ENCODE measurements at places on chromosomes 16 and 17. TPM values are rescaled to one million over a fixed set of nuclear protein-coding genes. Genes with fewer than 3 reads are reported as not detected.

GRCh38 chr16:50209546-50210265 is 56.6 kb downstream of the TENT4B start:
- H3K4me3 ChIP-seq: no peak overlapping the region
- no peaks in the 10 kb centered on the region for H3K36me3 ChIP-seq

GRCh38 chr17:737561-738113 is 5.2 kb downstream of the TLCD3A start:
- DNase-seq: no peak
- no peak overlapping the region for H3K4me3 ChIP-seq
- H3K27me3 ChIP-seq: no peaks in the 10 kb centered on the region
- H3K4me1 ChIP-seq: no peaks in the 10 kb centered on the region
- no peaks in the 10 kb centered on the region for H3K36me3 ChIP-seq

DNA sequence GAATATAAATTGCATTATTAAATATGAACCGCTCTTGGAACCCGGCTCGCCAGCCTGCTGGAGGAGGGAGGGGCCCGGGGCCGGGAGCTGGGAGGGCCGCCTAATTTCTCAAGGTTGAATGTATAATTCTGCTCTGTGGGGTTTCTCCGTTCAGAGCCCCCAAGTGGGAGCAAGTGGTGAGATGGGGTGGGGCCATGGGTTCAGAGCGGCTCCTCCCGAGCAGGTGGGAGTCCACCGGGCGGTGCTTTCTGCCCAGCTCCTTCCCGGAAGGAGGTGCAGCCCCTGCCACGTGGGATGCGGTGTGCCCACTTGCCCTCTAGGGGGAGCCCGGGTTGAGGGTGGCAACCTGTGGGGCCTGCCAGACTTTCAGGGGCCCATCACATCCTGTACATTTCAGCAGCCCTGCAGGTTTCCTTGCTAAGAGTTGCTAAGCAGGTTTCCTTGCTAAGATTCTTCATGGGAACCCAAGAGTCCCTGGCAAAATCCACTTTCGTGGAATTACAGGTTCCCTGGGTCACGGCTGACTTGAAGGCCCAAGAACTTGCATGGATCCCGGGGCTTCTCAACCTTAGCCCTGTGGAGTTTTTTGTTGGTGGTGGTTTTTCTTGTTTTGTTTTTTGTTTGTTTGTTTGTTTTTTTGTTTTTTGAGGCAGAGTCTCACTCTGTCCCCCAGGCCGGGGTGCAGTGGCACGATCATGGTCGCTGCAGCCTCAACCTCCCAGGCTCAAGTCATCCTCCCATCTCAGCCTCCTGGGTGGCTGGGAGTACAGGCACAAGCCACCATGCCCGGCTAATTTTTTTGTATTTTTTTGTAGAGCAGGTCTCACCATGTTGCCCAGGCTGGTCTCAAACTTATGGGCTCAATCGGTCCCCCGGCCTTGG is 196.7 kb upstream of the GSE1 start:
- H3K4me3 ChIP-seq: no peak overlapping the region
- peak; percentile 87 for DNase-seq
- no peaks in the 10 kb centered on the region for H3K36me3 ChIP-seq
- H3K4me1 ChIP-seq: no peaks in the 10 kb centered on the region
- no peak overlapping the region for H3K27ac ChIP-seq

DNA sequence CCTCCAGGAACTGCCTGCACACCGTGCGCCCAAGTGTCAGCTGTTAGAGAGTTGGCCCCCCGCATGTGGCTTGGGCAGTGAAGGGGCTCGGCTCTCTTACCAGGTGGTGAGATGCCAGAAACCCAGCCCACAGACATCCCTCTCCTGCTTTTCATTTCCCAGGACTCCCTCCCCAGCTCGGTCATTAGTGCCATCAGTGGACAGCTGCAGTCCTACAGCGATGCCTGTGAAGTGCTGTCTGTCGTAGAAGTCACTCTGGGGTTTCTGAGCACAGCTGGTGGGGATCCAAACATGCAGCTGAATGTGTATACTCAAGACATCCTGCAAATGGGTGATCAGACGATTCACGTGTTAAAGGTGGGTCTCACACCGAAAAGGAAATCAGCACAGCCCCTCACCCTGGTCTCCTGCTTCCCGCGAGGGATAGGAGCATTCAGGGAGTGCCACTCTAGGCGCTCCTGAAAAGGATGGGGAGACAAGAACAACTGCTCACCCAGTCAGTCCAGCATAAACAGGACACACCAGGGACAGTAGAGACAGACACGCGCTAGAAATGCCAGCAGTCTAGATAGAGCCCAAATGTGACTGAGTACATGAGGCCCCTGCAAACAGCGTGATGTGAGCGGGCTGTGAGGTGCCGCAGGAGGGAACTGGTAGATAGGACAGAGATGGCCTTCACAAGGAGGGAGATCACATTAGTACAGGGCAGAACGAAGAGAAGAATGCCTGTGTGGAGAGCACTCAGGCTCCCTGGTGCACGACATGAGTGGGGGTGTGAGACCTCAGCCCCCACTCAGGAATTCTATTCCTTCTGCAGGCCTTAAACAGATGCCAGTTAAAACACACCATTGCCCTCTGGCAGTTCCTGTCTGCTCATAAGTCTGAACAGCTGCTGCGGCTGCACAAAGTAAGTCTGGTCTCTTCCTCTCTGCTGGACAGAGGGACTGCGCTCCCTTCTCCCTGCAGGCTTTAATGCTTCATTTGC is 25.7 kb upstream of the ENDOV start:
- no peaks in the 10 kb centered on the region for H3K27me3 ChIP-seq
- H3K36me3 ChIP-seq: peaks cover 12% of the 10 kb centered on the region
- no peaks in the 10 kb centered on the region for H3K4me1 ChIP-seq
- no peak overlapping the region for H3K4me3 ChIP-seq
- H3K27ac ChIP-seq: no peak overlapping the region

DNA sequence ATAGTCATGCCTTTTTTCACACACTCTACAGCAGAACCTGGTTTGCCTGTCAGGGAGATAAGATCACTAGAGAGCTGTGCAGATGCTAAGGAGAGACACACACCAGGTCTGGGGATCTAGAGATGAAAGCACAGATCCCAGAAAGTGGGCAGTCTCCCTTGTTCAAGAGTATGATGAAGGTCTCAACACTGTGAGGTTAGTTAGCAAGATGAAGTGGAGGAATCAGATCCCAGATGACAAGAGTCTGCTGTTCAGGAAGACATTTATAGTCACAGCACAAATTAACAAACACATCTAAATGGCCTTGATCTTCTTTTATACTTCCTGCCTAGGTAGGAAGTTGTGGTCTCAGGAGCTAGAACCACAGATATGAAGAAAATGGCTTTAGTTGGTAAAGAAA is 23.4 kb upstream of the SKAP1 start:
- DNase-seq: no peak
- H3K4me3 ChIP-seq: no peak overlapping the region
- no peaks in the 10 kb centered on the region for H3K4me1 ChIP-seq
- no peak overlapping the region for H3K27ac ChIP-seq

DNA sequence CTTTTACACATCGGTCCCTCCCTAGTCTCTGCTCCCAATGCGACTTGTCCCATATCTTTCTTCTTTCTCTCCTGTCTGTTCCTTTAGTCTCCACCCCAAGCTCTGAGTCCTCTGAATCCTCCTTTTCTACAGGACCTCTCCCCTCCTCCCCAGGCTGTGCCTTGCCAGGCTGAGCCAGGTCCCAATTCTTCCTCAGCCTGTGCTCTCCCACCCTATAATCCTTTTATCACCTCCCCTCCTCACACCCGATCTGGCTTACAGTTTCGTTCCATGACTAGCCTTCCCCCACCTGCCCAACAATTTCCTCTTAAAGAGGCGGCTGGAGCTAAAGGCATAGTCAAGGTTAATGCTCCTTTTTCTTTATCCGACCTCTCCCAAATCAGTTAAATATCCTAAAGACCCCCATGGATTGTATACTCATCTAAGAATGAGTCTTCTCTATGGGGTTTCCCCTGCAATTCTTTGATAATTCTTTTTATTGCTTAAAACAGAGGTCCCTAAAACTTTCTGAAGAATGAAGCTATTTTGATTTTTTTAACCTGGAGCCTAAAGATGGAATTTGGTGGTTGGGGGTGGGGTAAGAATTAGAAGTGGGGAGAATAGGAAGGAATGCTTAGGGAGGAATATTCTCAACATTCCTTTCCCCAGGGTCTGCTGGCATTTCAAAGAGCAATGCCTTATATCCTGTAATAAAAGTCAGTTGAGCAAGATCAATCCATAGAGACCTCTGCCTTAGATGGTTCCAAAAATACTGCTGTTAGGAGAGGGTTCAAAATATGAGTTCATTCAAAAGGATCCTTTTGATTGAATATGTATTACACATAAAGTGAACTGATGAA is 102.8 kb downstream of the MYO1D start:
- H3K4me3 ChIP-seq: no peak overlapping the region
- H3K27me3 ChIP-seq: no peaks in the 10 kb centered on the region
- no peaks in the 10 kb centered on the region for H3K4me1 ChIP-seq
- H3K36me3 ChIP-seq: no peaks in the 10 kb centered on the region
- H3K27ac ChIP-seq: no peak overlapping the region

- no peak overlapping the region for H3K4me3 ChIP-seq
- peaks cover 10% of the 10 kb centered on the region for H3K36me3 ChIP-seq
- no peaks in the 10 kb centered on the region for H3K27me3 ChIP-seq
- H3K27ac ChIP-seq: no peak overlapping the region
- H3K4me1 ChIP-seq: no peaks in the 10 kb centered on the region
- DNase-seq: no peak
Observed at GRCh38 chr17:40092581-40092980, 7.8 kb downstream of the NR1D1 start.

- H3K27ac ChIP-seq: no peak overlapping the region
- H3K36me3 ChIP-seq: no peaks in the 10 kb centered on the region
- H3K4me1 ChIP-seq: no peaks in the 10 kb centered on the region
- H3K4me3 ChIP-seq: no peak overlapping the region
- no peaks in the 10 kb centered on the region for H3K27me3 ChIP-seq
- no peak for DNase-seq
Observed at GRCh38 chr17:546456-546855, 168.2 kb downstream of the VPS53 start.

GRCh38 chr16:12240036-12240435 is 263.5 kb downstream of the SNX29 start:
- H3K36me3 ChIP-seq: no peaks in the 10 kb centered on the region
- no peak overlapping the region for H3K27ac ChIP-seq
- no peak overlapping the region for H3K4me3 ChIP-seq

Gene MYH1
- not detected for total RNA-seq

Gene NMT1
- 104 TPM for total RNA-seq

Gene PTX4
- total RNA-seq: 0.33 TPM

Gene ABCA6
- total RNA-seq: 31.6 TPM
